A549 treated with GW870086 at 1 μM for 4 hours (cell line): ENCODE measurements at places on chromosomes 2 and 18. TPM values are rescaled to one million over a fixed set of nuclear protein-coding genes. Genes with fewer than 3 reads are reported as not detected.

Gene CHRNA1
- not detected in 5 replicates for total RNA-seq

Gene GCG
- not detected in 5 replicates for total RNA-seq

Gene POTEC
- total RNA-seq: not detected in 5 replicates

Gene CERKL
- 0.13 to 0.51 TPM (median 0.23 TPM) in 5 replicates for total RNA-seq

Gene DOK6
- not detected in 5 replicates for total RNA-seq

Gene LAMA3
- total RNA-seq: 33.0 to 51.4 TPM (median 48.7 TPM) in 5 replicates

Gene ANKRD30B
- total RNA-seq: not detected in 5 replicates
